Neural crest cell (in vitro differentiated cells): ENCODE measurements at places on chromosomes 11 and 22. TPM values are rescaled to one million over a fixed set of nuclear protein-coding genes. Genes with fewer than 3 reads are reported as not detected.

- peaks cover 15% of the 10 kb centered on the region for H3K4me1 ChIP-seq
- H3K27me3 ChIP-seq, result no peaks in the 10 kb centered on the region
- no peak overlapping the region for H3K27ac ChIP-seq
- peaks cover 5% of the 10 kb centered on the region for H3K36me3 ChIP-seq
- DNase-seq, result no peak
- H3K4me3 ChIP-seq, result no peak overlapping the region
These were observed 11.4 kb downstream of the PRSS23 start for GRCh38 chr11:86811637-86812321.

DNA sequence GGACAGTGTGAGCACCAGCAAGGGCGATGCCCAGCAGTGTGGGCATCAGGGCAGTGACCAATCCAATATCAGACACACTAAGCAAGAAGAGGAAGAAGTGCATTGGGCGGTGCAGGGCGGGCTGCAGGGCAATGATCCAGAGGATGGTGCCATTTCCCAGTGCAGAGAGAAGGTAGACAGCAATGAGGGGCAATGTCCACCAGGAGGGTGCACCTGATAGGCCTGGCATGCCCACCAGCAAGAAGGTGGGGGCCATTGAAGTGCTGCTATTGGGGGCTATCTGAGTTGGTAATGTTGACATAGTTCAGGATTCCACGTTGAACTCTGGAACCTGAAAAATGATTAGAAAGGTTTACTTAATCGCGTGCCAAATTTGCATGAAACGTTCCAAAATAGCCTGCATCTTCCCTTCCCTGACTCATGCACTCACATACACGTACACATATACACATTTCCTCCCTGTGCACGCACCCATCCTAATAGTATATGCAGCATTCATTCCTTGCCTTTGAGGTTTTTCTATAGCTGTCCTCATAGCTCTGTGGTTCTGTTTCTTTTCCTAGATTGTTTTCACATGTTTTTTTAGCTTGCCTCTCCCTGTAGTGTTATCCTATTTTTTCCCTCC lies at the start of gene OR51S1:
Gene OR51S1, minus strand, starts transcription at position 301 of the 625 bp plus-strand sequence. Its CDS starts 0 bp downstream, at position 301.
- H3K27me3 ChIP-seq, result peaks cover 8% of the 10 kb centered on the region
- H3K27ac ChIP-seq, result no peak within 1 kb of the TSS
- DNase-seq, result no peak
- H3K4me3 ChIP-seq, result no peak within 1 kb of the TSS
- no peaks in the 10 kb centered on the region for H3K36me3 ChIP-seq
- H3K4me1 ChIP-seq, result no peaks in the 10 kb centered on the region

DNA sequence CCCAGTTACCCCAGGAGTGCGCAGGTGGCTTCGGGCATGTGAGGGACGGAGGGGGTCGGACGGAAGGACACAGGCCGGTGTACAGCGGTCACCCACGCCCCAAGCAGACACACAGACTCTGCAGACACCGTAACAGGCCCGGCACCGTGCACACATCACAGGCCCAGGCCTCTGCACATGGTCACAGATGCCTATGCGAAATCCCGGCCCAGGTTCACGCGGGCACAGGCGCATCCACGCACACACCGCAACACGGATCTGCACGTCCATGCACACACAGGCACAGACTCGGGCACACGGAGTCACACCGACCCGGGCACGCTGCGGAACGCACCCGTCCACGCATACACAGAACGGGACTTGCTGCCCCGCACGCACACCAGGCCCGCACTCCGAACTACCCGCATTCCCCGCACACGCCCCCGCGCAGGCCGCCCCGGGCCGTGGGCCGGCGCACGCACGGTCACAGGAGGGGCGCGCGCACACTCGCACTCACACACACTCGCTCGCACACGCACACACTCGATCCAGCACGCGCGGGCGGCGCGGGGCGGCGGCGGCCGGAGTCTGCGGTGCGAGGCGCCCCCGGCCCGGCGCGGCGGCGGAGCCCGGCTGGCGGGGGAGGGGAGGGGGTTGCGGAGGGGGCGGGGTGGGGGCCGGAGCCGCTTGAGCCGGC lies at the start of gene MGAT3:
Gene MGAT3, plus strand, starts transcription at position 491 of the 676 bp plus-strand sequence. CDS start 30,336 bp downstream, outside the sequence.
- H3K27me3 ChIP-seq, result peaks cover 12% of the 10 kb centered on the region
- H3K4me3 ChIP-seq, result peak within 1 kb of the TSS; percentile 90
- H3K27ac ChIP-seq, result peak within 1 kb of the TSS; percentile 75
- no peaks in the 10 kb centered on the region for H3K36me3 ChIP-seq
- no peak for DNase-seq

DNA sequence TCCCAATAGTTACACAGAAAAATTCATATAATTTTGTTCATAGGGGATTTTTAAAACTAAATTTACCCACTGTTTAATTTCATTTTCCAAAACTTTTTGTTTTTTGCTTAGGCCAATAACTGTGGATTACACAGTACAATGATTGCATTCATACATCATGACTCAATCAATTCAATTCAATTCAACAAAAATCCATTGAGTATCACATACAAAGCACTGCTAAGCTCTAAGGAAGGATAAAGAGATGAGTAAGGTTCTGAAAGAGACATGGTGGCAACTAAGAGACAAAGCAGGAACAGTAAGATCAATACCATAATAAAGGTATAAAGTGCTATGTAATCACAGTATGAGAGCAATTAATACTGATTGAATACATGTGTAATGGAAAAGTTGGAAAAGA lies 9.4 kb upstream of the LAYN start:
- peaks cover 32% of the 10 kb centered on the region for H3K4me1 ChIP-seq

GRCh38 chr22:25111579-25112517 lies 87.8 kb upstream of the CRYBB3 start:
- H3K27me3 ChIP-seq, result peaks cover 3% of the 10 kb centered on the region
- H3K27ac ChIP-seq, result peak overlapping the region; percentile 63
- H3K36me3 ChIP-seq, result no peaks in the 10 kb centered on the region
- H3K4me3 ChIP-seq, result peak overlapping the region; percentile 91

GRCh38 chr11:27213232-27213660 lies 149.8 kb downstream of the CCDC34 start:
- H3K4me1 ChIP-seq, result peaks cover 26% of the 10 kb centered on the region
- no peak for DNase-seq
- no peak overlapping the region for H3K4me3 ChIP-seq

DNA sequence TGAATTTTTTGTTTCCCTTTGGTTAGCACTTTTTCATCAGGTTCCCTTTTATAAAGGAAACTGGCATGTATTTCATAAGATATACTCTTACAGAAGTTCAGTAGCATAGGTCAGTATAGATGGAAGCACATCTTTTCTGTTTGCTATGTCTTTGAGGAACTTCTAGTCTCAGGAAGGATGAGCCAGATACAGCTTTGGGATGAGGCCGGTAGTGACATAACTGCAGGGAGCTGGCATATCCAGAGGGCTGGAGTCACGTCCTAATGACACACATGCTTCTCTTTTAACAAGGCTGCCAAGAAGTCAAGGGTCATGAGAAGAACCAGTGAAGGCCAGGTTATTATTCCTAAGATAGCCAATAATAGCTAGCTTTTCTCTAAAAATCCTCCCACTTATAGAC lies 33.3 kb upstream of the ADSL start:
- peaks cover 37% of the 10 kb centered on the region for H3K36me3 ChIP-seq
- peaks cover 7% of the 10 kb centered on the region for H3K4me1 ChIP-seq
- H3K4me3 ChIP-seq, result no peak overlapping the region
- DNase-seq, result no peak
- H3K27ac ChIP-seq, result no peak overlapping the region

GRCh38 chr11:86124251-86125233 lies 55.7 kb upstream of the PICALM start:
- H3K27ac ChIP-seq, result no peak overlapping the region
- H3K4me3 ChIP-seq, result no peak overlapping the region
- no peaks in the 10 kb centered on the region for H3K27me3 ChIP-seq
- no peak for DNase-seq
- H3K36me3 ChIP-seq, result no peaks in the 10 kb centered on the region

DNA sequence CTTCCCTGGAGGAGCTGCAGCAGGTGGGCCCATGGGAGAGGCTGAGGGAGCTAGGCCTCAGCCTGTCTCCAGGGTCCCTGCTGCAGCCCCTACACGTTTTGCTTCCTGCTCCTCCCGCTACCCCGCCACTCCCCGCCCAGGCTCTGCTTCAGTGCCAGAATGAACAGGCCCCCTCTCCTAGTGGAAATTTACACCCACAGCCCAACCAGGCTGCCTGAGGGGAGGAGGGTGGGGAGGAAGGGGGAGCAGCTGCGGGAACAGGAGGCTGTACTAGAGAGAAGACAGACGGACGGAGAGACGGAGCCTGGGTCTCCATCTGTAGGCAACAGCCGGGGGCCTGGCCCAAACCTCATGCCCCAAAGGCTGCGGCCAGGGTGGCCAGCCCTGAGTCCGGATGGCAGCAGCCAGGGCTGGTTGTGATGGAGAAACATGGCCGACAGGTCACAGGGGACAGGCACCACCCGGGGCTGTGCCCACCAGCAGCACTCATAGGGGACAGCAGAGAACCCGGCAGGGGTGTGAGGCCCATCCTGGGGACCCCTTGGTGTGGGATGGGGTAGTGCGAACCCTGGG lies 20.6 kb downstream of the FLRT1 start:
- H3K27ac ChIP-seq, result no peak overlapping the region
- no peak overlapping the region for H3K4me3 ChIP-seq
- DNase-seq, result no peak
- peaks cover 31% of the 10 kb centered on the region for H3K4me1 ChIP-seq
- peaks cover 5% of the 10 kb centered on the region for H3K27me3 ChIP-seq

DNA sequence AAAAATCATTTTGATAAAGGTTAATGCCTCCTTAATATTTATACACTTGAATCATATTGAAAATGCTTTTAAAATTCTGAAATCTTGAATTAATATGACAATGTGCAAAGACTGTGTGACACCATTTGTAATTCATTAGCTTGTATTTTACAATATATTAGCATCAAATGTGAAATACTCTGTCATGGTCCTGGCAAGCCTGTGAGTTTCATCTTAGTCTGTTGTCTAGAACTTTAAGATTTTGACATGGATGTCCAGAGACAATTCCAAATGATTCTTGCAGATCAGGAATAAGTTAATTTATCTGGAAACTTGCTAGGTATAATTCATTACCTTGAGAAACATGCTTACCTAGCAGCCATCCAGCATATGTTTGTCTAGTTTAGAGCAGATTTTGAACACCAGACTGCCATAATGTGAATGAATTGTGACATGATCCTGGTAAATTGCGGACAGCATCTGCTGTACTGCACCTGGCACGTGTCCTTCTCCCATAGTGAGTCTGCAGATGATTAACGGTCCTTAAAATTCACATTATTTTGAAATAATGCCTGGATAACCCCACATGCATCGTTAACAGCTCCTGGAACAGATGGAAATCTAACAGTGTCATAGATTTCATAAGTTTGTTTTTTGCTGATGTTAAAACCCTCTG lies 34.5 kb upstream of the DEUP1 start:
- H3K27ac ChIP-seq, result no peak overlapping the region
- no peaks in the 10 kb centered on the region for H3K36me3 ChIP-seq
- peaks cover 44% of the 10 kb centered on the region for H3K4me1 ChIP-seq
- no peaks in the 10 kb centered on the region for H3K27me3 ChIP-seq

- no peaks in the 10 kb centered on the region for H3K36me3 ChIP-seq
- no peak for DNase-seq
These were observed 227.6 kb upstream of the CARD18 start for GRCh38 chr11:105367129-105367528.

- peak; percentile 20 for DNase-seq
- peak overlapping the region; percentile 90 for H3K27ac ChIP-seq
- H3K36me3 ChIP-seq, result peaks cover 7% of the 10 kb centered on the region
- H3K27me3 ChIP-seq, result no peaks in the 10 kb centered on the region
These were observed 37.2 kb upstream of the ACER3 start for GRCh38 chr11:76823481-76824028.

GRCh38 chr11:94678236-94678635 lies 89.9 kb upstream of the AMOTL1 start:
- H3K36me3 ChIP-seq, result no peaks in the 10 kb centered on the region
- no peaks in the 10 kb centered on the region for H3K4me1 ChIP-seq
- H3K27ac ChIP-seq, result no peak overlapping the region
- H3K4me3 ChIP-seq, result no peak overlapping the region
- no peak for DNase-seq
- no peaks in the 10 kb centered on the region for H3K27me3 ChIP-seq

DNA sequence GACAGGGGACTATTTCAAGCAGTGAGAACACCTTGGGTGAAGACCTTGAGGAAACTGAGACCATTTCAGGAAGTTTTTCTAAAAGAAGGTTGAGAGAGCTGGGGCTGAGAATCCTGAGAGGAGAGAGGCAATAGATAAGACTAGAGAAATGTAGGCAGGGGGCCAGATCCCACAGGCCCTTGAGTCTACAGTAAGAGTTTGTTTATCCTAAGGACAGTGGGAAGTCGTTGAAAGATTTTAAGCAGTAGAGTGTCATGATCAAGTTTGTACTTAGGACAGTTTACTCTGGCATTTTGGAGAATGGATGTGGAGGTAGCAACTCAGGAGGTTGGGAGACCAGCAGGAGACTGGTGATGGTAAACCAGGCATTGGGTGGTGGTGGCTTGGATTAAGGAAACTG lies 17.1 kb downstream of the HSD17B12 start:
- H3K36me3 ChIP-seq, result peaks cover 54% of the 10 kb centered on the region
- H3K27me3 ChIP-seq, result no peaks in the 10 kb centered on the region
- no peak overlapping the region for H3K27ac ChIP-seq

DNA sequence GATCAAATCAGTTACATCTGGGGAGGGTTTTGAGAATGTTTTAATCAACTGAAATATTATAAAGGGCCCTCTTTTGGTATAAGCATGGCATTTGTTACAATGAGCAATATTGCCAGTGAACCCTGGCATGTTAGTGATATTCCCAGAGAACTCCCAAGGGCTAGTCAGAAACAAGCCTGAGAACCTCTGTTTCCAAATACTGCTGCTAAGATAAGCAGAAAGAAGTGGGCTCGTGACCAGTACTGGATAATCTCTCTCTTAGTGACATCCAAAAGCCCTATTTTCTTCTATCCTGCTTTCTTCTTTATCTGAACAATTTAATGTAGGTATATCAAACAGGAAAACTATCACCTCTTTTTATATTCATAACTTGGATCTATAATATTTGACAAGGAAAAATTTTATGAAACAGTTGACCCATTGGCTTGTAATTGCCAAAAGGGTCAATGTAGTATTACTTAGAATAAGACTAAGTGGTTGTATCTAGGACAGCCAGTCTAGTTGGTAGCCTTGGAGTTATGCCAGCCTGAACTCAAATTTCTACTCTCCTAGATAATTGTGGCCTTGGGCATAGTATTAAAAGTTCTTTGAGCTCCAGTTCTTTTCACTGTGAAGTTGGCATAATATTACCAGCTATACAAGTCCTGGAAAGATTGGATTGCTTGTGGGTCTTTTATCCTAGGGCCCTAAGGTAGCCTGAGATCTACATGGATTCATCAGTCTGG lies 15.7 kb downstream of the CAT start:
- H3K27ac ChIP-seq, result no peak overlapping the region
- H3K27me3 ChIP-seq, result no peaks in the 10 kb centered on the region
- no peak overlapping the region for H3K4me3 ChIP-seq

- H3K27me3 ChIP-seq, result no peaks in the 10 kb centered on the region
- H3K4me1 ChIP-seq, result no peaks in the 10 kb centered on the region
- no peak overlapping the region for H3K4me3 ChIP-seq
- H3K36me3 ChIP-seq, result no peaks in the 10 kb centered on the region
These were observed 1097.4 kb upstream of the CCDC90B start for GRCh38 chr11:84383576-84383975.

The BCL2L13 gene
- total RNA-seq, result 36.5 and 37.5 TPM in 2 replicates

The FUT4 gene
- 5.2 and 5.9 TPM in 2 replicates for total RNA-seq

The TBX10 gene
- total RNA-seq, result not detected in 2 replicates

The MB gene
- not detected in 2 replicates for total RNA-seq

The H19 gene
- total RNA-seq, result 71.3 and 71.8 TPM in 2 replicates

The MYO7A gene
- 2.1 and 2.5 TPM in 2 replicates for total RNA-seq

The E2F8 gene
- 11.3 and 11.5 TPM in 2 replicates for total RNA-seq

The CABP7 gene
- total RNA-seq, result not detected in 2 replicates

The C22orf31 gene
- total RNA-seq, result not detected in 2 replicates

The MRGPRX3 gene
- 0.14 TPM in 1 of 2 replicates, not detected in the other for total RNA-seq

The SCARF2 gene
- total RNA-seq, result 23.1 and 23.4 TPM in 2 replicates

The CBX6 gene
- 45.8 and 48.2 TPM in 2 replicates for total RNA-seq

The EMSY gene
- total RNA-seq, result 39.1 and 40.1 TPM in 2 replicates

The GGTLC2 gene
- total RNA-seq, result not detected in 2 replicates

The ESAM gene
- total RNA-seq, result 0.96 and 1.1 TPM in 2 replicates

The OR52H1 gene
- not detected in 2 replicates for total RNA-seq

The LIF gene
- 0.57 and 1.1 TPM in 2 replicates for total RNA-seq

The GAS2L1 gene
- 7.8 and 8.9 TPM in 2 replicates for total RNA-seq
